ENCODE measurements at places on chromosomes 4 and X. TPM values are rescaled to one million over a fixed set of nuclear protein-coding genes. Genes with fewer than 3 reads are reported as not detected.

DNA sequence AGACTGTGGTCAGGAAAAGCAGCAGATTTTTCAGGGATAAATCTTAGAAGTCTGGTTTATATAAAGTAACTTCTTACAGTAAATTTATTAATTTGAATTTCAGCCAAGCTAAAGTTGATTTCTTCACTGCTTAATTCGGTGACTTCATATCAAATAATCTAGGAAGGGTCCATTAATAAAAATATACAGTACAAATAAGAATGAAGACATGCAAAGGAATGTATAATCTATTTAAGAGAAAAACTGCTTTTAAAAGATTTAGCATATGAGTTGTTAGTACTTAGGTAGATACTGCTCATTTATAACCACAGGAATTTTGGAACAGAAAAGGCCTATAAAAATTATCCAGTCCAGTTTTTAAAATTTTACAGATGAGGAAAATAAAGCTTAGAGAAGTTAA is 177.1 kb downstream of the DLG3 start:
- DNase-seq = no peak
- H3K27me3 ChIP-seq = no peaks in the 10 kb centered on the region
- H3K4me1 ChIP-seq = no peaks in the 10 kb centered on the region
- H3K36me3 ChIP-seq = no peaks in the 10 kb centered on the region
- H3K27ac ChIP-seq = no peak overlapping the region

DNA sequence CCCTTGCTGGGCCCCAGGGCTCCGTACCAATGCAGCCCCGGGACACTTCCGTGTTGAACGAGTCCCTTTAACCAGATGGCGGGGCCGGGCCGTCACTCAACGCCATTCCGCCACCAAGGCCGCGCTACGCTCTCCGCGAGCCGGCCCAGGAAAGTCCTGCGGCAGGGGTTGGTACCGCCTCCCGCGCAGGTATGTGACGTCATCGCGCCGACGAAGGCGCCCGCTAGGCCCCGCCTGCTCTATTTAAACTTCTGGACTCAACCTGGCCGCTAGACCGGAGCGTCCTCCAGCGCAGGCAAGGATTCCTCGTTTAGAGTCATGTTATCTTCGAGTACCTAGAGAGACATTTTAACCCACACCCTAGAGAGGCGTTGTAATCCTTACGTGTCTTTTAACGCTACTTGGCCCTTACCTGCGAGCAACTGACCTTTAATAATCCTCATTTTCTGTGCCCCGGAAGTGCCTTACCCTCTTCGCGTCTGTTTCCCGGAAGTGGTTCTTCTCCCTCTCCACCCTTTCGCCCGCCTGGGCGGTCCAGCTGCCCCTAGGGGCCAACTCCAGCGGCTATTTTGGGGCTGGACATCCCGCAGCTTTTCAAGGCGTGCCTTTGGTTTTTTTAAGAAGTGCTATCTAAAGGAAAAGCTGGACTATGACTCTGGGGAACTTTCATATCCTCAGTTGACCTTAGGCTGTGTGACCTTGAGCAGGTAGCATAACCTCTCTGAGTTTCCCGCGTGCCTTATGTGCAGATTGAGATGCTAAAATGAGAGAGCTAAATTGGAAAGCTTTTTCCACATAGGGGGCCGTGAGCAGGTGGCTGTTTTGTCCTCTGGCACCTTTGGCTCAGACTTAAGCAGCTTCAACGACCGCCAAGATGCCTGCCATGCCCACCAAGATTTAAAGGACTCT is at the start of gene PNPLA4:
Gene PNPLA4 (minus strand): TSS at position 155 of the 909 bp plus-strand sequence. CDS start 1,294 bp downstream, outside the sequence.
- no peaks in the 10 kb centered on the region for H3K27me3 ChIP-seq
- DNase-seq = peak; percentile 93
- H3K4me3 ChIP-seq = peak within 1 kb of the TSS; percentile 48
- H3K36me3 ChIP-seq = no peaks in the 10 kb centered on the region
- peaks cover 4% of the 10 kb centered on the region for H3K4me1 ChIP-seq
- peak within 1 kb of the TSS; percentile 76 for H3K27ac ChIP-seq

DNA sequence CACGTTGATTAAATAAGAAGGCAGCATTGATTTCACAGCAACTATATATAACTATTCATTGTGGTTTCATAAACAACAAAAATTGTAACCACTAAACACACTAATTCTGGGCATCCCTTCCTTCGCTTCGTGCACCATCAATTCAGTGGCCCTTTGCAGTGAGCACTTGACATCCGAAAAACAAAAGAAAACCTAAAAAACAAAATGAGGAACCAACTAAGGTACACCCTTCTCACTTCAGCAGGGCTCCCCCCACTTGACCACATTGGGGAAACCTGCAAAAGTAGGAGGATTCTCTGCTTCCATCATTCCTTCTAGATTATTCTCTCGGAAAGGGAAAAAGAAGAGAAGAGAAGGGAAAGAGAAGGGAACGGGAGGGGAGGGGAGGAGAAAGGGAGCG is 28.3 kb downstream of the NBDY start:
- no peak for DNase-seq
- no peak overlapping the region for H3K27ac ChIP-seq
- H3K27me3 ChIP-seq = no peaks in the 10 kb centered on the region
- no peaks in the 10 kb centered on the region for H3K4me1 ChIP-seq

GRCh38 chr4:18722748-18723191 is 701.2 kb upstream of the LCORL start:
- H3K4me1 ChIP-seq = no peaks in the 10 kb centered on the region
- H3K27me3 ChIP-seq = no peaks in the 10 kb centered on the region

GRCh38 chr4:3766036-3766784 is at the start of gene ADRA2C:
Gene ADRA2C (plus strand): TSS chr4:3766385. CDS start chr4:3766607, 222 bp downstream.
- no peak within 1 kb of the TSS for H3K4me3 ChIP-seq
- H3K36me3 ChIP-seq = no peaks in the 10 kb centered on the region
- peaks cover 4% of the 10 kb centered on the region for H3K4me1 ChIP-seq
- no peak within 1 kb of the TSS for H3K27ac ChIP-seq
- H3K27me3 ChIP-seq = peaks cover 57% of the 10 kb centered on the region
- no peak for DNase-seq

GRCh38 chrX:42755815-42756214 is 22.1 kb downstream of the PPP1R2C start:
- no peaks in the 10 kb centered on the region for H3K27me3 ChIP-seq
- no peak overlapping the region for H3K4me3 ChIP-seq
- H3K4me1 ChIP-seq = no peaks in the 10 kb centered on the region
- H3K36me3 ChIP-seq = no peaks in the 10 kb centered on the region

- no peaks in the 10 kb centered on the region for H3K36me3 ChIP-seq
- H3K4me3 ChIP-seq = no peak overlapping the region
- no peaks in the 10 kb centered on the region for H3K27me3 ChIP-seq
- no peaks in the 10 kb centered on the region for H3K4me1 ChIP-seq
These were observed 1.9 kb downstream of the SMAD1 start for GRCh38 chr4:145483514-145483913.

DNA sequence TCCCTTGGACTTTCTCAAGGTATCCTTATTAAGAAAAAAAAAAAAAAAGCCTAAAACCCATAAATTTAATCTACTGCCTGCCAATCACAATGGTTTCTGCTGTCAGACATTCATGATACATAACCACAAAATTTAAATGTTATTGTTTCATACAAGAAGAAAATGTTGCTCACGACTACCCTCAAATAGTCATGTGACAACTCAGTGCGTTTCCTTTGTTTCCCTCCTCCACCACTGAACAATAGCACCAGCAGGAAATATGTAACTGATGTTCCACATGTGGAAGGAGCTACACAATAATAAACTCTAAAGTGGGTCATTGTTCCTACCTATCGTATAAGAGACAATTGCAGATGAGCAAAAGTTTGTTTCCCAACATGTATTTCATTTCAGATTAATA is 244.1 kb upstream of the EDNRA start:
- DNase-seq = no peak
- H3K27me3 ChIP-seq = no peaks in the 10 kb centered on the region
- H3K4me1 ChIP-seq = no peaks in the 10 kb centered on the region
- H3K36me3 ChIP-seq = no peaks in the 10 kb centered on the region

GRCh38 chr4:3340038-3340699 is 47.3 kb downstream of the RGS12 start:
- H3K4me1 ChIP-seq = no peaks in the 10 kb centered on the region
- no peak for DNase-seq

- peaks cover 81% of the 10 kb centered on the region for H3K4me1 ChIP-seq
- H3K4me3 ChIP-seq = no peak overlapping the region
- no peaks in the 10 kb centered on the region for H3K36me3 ChIP-seq
- H3K27me3 ChIP-seq = no peaks in the 10 kb centered on the region
- peak; percentile 70 for DNase-seq
- peak overlapping the region; percentile 77 for H3K27ac ChIP-seq
These were observed 20.2 kb downstream of the WDR1 start for GRCh38 chr4:10096201-10096977.

- H3K27me3 ChIP-seq = no peaks in the 10 kb centered on the region
- H3K36me3 ChIP-seq = no peaks in the 10 kb centered on the region
- peaks cover 30% of the 10 kb centered on the region for H3K4me1 ChIP-seq
- no peak overlapping the region for H3K4me3 ChIP-seq
- no peak overlapping the region for H3K27ac ChIP-seq
- DNase-seq = no peak
These were observed 4.0 kb upstream of the IDUA start for GRCh38 chr4:982814-983213.

Gene PCDH18
- total RNA-seq = 10.6 TPM

Gene TLR2
- 0.40 TPM for total RNA-seq

Gene SLC6A14
- total RNA-seq = not detected

Gene PCYT1B
- 0.16 TPM for total RNA-seq

Gene NR3C2
- total RNA-seq = 55.5 TPM

Measured in transverse colon (tissue), 4 donors.